ENCODE measurements at places on chromosomes 12 and 14.

- DNase-seq, result no peak
Measured at GRCh38 chr12:62265511-62265910, 5.3 kb downstream of the USP15 start.

GRCh38 chr14:70893858-70894291 is 13.4 kb upstream of the PCNX1 start:
- no peak for DNase-seq

- DNase-seq, result no peak
Measured at GRCh38 chr14:20194101-20194500, 3.4 kb downstream of the OR11G2 start.

- DNase-seq, result no peak
Measured at GRCh38 chr14:71022939-71023338, 115.7 kb downstream of the PCNX1 start.

- DNase-seq, result no peak
Measured at GRCh38 chr12:88471331-88472045, 108.8 kb downstream of the KITLG start.

DNA sequence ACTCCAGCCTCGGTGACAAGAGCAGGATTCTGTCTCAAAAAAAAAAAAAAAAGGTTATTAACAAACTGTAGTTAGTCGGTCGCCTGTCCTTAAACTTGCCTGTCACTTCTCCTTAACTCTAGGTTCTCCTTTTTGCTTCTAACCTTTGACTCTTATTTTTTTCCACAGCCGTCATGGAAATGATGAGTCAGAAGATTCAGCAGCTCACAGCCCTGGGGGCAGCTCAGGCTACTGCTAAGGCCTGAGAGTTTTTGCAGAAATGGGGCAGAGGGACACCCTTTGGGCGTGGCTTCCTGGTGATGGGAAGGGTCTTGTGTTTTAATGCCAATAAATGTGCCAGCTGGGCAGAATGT is 418 bp upstream of the MYG1 start:
- DNase-seq, result no peak

- DNase-seq, result no peak
Measured at GRCh38 chr14:75418850-75419768, 8.7 kb upstream of the JDP2 start.

DNA sequence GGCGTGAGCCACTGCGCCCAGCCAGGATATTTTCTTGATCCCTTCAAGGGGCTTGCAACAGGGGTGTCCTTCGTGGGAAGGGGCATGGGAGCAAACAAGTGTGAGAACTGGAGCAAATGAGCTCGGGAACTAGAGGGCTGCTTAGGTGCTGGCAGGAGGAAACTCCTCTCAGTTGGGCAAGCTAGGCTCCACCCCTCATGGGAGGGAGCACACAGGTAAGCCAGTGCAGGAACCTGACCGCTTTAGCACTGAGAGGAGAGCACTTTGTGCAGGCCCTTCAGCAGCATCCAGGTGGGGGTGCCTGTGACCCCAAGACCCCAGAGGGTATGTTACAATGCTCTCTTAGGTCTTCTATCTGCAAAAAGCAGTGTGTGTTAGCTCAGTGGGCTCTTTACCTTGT is 755.4 kb upstream of the MDGA2 start:
- DNase-seq, result no peak
